ENCODE measurements at places on chromosomes 7 and 10.

DNA sequence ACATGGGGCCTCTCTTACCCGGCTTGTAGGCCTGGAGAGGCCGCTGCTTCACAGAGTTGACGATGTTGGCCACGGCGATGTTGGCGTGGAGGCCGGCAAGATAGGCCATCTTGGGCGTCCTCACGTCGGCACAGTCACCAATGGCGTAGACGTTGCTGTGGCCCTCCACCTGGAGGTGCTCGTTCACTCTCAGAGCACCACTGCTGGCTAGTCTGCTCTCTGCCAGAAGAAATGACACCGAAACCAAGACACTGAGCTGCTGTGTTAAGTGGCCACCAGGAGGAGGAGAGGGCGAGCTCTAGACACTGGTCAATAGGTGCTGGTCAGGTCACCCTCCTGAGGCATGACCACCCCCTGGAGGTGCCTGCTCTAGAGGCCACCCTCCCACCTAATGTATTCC lies 17.7 kb downstream of the AIFM2 start:
- no peak for DNase-seq

DNA sequence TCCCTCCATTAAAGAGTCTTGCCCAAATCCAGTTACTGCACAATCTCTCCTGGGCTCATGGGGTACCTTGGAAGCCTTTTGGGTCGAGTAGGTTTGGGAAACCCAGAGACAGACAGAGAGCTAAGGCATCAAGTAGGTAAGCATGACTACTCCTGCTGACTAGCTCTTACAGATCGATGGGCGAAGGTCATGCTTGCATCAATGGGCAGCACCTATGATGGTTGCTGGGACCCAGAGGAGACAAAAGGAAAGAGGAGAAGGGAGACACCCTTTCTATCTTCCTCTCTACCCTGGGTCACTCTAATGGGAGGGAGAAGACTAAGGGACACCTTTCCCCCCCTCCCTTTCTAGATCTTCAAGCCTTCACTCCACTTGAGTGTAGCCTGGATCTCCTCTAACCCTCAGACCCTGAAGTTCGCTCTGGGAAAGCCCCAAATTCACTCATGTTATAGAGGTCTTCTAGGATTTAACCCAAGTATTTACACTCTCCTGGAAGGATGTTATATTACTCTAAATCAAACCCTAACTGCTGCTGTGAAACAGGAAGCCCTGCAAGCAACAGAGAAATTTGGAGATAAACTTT lies 31.6 kb upstream of the ZNF746 start:
- DNase-seq = no peak

DNA sequence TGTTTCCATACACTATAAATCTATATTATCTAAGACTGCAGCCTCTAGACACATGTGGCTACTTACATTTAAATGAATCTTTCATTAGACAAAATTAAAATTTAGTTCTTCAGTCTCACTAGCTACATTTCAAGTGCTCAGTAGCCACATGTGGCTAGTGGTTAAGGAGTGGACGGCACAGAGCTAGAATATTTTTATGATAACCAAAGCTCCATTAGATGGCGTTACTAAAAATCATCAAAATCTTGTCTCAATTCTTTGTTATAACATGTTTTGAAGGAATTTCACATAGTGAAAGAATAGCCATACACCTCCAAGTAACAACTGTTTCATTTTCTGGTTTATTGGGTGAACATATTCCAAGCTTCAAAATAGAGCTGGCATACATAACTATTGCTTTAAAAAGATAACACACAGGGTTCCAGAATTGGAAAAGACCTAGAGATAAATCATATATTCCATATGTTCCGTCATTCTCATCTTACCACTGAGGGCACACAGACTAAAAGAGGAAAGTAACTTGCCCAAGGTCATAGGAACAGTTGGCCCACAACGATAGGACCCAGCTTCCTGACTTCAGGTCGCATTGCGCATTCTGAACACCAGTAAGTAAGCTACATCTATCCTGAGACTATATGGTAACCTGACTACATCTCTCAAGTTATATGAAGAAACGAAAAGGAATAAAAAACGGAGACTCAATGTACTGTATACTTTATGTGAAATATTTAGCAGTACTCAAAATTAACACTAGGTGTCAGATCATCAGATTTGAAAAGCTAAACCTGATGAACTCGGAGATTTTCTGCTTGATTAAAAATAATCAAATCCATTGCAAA lies 66.6 kb downstream of the CAV1 start:
- DNase-seq = no peak

GRCh38 chr10:129959544-129960480 lies 4.3 kb downstream of the EBF3 start:
- no peak for DNase-seq

GRCh38 chr7:99614495-99614894 lies 2.3 kb upstream of the ZSCAN25 start:
- DNase-seq = no peak

- no peak for DNase-seq
Measured at GRCh38 chr7:84297616-84298015, 103.0 kb upstream of the SEMA3A start.

DNA sequence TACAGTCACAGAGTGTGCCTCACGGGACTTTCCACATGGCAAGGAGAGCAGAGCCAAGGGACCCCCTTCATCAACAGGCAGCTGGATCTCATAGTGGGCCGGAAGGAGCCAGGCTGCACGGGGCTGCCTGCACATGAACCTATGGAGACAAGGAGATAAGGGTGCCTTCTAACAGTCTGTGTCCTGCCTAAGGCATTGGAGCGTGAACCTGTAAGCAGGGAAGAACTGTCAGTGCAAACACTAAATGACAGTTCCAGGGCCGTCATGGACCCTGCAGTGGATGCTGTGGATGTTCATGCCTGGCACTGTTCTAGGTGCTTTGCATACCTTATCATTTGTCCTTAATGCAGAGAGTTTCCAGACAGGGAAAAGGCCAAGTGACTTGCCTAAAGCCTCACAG lies 85.9 kb downstream of the WIPF3 start:
- DNase-seq = no peak

GRCh38 chr7:157898261-157898660 lies 561.5 kb downstream of the DNAJB6 start:
- no peak for DNase-seq

DNA sequence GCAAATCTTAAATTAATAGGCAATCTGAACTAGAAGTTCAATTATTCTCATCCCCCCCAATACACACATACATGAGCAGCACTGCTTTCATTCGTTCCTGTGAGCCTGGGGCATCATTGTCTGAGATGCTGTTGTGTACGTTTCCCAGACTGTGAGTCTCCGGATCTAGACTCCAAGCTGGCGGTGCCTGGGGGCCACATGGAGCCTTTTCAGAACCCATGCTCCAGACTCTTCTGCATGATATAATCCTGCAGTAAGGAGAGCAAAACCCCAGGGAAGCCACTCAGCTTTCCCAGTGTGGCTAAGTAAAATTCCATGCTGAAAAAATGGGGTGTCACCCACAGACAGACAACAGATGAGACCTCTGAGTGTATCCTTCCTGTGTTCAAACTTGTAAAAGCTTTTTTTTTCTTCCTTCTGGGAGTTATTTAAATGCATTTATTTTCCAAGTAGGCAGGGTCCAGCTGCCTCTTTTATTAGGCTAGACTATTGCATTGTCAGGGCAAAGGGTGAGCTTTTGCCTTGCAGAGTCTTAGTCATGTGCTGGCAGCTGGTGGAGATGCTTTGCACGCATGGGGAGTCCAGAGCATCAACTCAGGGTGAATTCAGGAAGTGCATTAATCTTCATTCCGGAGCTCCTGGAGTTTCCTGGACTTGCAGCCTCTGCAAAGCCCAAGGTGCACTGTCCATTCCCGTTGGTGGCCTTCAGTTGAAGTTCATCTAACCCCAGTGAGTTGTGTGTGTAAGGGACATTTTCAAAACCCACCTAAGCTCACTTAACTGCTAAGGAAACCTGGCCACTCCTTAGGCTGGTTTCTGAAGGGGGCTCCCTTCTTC lies 185.7 kb upstream of the ADO start:
- DNase-seq = no peak
